ENCODE measurements at places on chromosomes 6 and 20.
A peak's percentile ranks its signal among the peaks of the same experiment; 100 is the strongest.

- no peak for DNase-seq
These were observed 143.0 kb upstream of the STXBP5 start for GRCh38 chr6:147061252-147061651.

GRCh38 chr20:23419995-23420901 is 1.0 kb downstream of the NAPB start:
- peak; percentile 15 for DNase-seq

DNA sequence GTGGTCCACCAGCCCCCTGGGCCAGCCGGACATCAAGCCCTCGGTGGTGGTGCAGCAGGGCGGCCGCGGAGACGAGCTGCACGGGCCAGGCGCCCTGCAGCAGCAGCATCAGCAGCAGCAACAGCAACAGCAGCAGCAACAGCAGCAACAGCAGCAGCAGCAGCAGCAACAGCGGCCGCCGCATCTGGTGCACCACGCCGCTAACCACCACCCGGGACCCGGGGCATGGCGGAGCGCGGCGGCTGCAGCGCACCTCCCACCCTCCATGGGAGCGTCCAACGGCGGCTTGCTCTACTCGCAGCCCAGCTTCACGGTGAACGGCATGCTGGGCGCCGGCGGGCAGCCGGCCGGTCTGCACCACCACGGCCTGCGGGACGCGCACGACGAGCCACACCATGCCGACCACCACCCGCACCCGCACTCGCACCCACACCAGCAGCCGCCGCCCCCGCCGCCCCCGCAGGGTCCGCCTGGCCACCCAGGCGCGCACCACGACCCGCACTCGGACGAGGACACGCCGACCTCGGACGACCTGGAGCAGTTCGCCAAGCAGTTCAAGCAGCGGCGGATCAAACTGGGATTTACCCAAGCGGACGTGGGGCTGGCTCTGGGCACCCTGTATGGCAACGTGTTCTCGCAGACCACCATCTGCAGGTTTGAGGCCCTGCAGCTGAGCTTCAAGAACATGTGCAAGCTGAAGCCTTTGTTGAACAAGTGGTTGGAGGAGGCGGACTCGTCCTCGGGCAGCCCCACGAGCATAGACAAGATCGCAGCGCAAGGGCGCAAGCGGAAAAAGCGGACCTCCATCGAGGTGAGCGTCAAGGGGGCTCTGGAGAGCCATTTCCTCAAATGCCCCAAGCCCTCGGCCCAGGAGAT is 1.0 kb downstream of the POU3F2 start:
- DNase-seq: no peak

GRCh38 chr6:152368751-152369624 is 268.2 kb downstream of the SYNE1 start:
- no peak for DNase-seq

DNA sequence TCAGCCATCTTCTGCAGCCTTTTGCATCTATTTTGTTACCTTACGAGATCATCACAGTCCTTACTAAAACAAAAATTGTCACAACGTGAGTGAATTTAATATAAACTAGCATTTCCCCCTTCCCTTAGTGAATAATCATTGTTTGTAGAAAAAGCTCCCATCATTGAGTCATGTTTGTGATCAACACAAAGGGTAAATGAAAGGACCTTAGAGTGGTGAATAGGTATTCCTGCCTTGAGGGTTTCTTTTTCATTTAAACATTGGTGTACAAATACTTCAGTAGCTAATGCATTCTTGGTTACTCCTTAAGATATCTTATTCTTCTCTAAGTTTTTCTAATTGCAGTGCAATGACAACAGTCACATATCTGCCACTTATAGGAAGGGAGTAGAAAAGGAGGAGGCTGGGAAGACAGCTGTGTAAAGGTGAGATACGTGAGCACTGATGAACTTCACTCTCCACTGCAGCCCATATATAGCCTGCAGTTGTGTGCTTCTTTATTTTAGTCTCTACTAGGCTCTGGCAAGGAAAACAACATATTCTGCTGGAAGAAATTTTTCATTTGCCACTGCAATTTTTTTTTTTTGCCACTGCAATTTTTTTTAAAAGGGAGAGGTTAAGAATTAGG is 27.8 kb downstream of the ADGRG6 start:
- no peak for DNase-seq

- DNase-seq: no peak
These were observed 1.4 kb downstream of the KCNB1 start for GRCh38 chr20:49481116-49481515.

DNA sequence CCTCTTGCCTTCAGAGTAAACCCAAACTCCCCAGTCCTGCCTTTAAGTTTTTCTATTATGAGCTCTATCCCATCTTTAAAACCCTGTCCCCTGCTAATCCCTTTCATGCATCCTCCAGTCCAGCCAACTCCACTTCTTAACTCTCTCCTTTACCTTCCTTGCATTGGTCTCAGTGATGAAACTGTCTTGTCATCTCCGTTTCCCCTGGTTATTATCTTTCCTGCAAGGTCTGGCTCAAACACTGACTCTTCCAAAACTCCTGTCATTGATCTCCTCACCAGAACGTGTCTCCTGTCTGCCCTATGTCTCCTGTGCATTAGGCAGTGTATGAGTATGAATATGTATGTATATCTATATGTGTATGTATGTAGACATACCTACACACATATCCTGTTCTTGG is 11.8 kb upstream of the FNDC1 start:
- DNase-seq: no peak

DNA sequence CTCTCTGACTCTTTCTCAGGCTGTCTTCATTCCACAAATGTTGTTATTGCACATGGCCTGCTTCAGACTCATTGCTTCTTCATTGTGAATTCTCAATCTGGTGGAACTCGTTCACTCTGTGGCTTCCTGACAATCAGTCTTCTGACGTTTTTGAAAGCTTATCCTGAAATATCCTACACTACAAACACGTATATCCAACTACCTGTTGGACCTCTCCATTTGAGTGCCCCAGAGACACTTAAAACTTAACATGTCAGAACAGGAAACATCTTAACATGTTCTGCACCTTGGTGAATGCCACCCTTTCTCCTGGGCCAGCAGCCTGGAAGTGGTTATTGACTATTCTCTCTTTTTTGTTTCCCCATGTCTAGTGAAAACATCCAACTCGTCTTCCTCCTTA is 50.8 kb downstream of the AIG1 start:
- no peak for DNase-seq

DNA sequence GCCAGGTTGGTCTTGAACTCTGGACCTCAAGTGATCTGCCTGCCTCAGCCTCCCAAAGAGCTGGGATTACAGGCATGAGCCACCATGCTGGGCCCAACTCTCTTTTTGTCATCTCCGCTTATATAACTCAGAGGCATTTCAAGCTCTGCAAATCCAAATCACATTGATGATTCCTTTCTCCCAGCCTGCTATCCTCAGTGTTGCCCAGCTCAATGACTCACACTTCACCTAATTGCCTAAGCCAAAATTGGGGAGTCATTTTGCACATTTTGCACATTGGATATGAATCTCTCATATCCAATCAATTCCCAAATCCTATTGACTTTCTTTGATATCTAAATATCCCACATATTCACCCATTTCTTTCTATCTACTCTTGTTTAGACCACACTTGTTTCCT is 3.9 kb downstream of the UTRN start:
- no peak for DNase-seq

GRCh38 chr6:157541618-157542413 is 160.8 kb downstream of the ZDHHC14 start:
- DNase-seq: no peak

GRCh38 chr6:137231895-137232294 is 12.7 kb upstream of the IFNGR1 start:
- DNase-seq: peak; percentile 65

DNA sequence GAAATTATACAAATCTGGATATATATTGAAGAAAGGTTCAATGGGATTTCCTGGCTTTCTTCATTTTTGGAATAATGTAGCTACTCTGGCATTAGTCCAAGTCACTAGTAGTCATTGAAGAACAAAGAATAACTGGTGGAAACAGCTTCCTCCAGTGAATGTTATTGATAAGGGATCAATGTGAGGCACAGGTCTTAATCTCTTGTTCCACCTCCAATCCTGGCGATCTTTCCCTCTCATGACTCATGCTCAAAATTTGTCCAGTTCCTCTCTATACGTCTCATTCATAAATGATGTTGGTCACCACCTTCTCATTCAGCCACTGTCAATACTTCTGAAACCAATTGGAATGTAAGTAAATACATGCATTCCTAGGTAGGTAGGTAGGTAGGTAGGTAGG is 185.0 kb upstream of the BMP2 start:
- DNase-seq: no peak

- no peak for DNase-seq
These were observed 132.4 kb downstream of the DNAH8 start for GRCh38 chr6:38847497-38847896.

DNA sequence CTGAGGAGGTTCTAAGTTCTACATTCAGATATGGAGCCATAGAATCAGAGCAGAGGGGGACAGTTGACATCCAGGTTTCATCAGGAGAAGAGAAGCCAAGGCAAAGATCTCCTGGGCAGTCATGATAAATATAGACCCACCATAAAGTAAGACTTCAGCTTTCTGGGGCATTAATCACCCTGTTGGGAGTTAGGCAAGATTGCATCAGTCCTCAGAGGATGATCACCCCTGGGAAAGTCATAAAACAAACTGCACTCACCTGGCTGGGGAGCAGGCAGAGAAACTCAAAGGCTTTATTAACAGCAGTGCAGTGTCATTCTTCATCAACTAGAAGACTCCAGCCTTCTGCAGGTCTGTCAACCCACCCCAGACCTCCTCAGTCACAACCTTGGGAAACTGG is 301.3 kb upstream of the JARID2 start:
- DNase-seq: no peak

DNA sequence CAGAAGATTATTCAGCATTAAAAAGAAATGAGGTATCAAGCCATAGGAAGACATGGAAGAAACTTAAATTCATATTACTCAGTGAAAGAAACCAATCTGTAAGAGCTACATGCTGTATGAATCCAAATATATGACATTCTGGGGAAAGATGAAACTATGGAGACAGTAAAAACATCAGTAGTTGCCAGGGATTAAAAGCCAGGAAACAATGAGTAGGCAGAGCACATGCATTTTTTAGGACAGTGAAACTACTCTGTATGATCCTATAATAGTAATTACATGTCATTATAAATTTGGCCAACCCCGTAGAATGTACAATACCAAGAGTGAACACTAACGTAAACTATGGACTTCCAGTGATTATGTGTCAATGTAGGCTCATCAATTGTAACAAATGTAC is 92.8 kb upstream of the RNF217 start:
- no peak for DNase-seq

- no peak for DNase-seq
These were observed 7.5 kb upstream of the OOEP start for GRCh38 chr6:73377225-73377624.

DNA sequence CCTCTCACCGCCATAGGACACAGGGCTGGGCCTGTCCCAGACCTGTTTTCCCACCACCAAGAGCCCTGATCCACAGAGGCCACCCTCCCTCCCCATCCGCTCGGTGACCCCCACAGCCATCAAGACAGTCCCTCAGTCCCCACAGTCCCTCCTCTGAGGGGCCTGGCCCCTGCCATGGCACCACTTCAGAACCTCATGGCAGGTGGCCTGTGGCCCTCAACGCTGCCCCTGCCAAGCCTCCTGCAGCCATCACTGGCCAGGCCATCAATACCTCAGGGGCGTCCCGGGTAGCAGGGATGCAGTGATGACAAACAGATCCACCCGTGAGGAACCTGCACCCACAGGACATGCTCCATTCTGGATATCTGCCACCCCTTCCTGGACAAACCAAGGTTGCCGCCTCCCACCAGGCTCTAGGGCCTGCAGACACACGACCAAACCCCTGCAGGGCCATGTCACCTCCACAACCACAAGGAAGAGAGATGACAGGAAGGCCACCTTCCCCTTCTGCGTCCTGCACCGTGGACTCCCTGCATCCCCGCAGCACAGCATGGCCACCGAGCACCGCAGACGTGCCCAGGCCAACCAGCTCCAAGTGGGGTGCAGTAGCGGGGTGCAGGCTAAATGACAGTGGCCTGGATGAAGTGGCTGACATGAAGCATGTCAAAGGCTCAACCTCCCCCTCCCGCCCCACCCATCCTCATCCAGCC is 14.0 kb downstream of the TAF4 start:
- DNase-seq: no peak

DNA sequence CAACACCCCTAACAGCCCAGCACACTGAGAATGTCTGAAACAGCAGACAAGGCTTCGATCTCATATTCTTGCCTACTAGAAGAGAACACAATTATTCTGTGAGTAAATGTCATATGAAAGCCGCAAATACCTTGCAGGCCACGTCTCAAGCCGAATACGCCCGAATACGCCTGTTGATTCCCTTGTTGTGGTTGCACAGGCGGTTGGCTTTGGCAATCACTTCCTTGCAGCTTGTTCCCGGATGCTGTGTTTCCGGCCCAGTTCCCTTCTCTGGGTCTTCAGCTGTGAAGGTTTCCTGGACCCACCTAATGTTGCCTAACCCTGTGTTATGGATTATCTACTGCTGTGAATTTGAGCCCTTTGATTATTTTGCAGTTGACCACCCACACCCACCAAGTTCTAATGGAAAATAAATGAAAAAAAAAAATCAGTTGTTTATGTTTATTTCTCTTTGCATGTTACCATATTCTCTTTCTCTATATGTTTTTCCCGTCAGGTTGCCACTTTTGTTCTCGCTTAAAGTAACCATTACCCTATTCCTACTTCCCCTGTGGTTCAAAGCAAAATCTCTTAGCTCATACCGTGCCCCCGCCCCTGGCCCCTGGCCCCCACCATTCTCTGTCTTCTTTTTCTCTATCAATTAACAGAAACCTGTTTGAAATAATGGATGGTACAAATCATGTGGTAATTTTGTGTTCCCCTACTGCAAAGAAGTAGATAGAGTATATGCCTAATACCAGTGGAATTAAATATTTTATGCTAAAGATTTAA is 172.4 kb downstream of the ADGB start:
- DNase-seq: peak; percentile 58

- DNase-seq: no peak
These were observed 869.9 kb downstream of the KIF16B start for GRCh38 chr20:15703171-15703911.

DNA sequence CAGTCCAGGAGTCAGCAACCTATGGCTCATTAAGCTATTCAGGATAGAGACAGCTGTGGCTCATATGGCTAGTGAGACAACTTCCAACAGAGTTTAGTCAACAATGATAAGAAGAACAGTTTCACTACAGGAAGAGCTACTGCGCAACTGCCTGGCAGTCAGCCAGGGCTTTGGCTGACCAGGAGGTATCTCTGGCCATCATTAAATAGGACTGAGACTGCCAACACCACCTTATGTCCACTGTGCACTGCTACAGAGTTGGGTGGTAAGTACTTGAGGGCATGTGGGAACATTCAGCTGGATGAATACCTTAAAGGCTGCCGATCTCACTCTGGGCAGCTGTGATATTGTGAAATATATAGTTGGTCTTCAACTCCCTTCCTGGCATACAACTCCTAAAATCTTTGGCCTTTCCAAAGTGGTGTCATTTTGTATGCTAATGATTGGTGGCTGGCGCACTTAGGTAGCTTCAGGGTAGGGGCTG is 52.2 kb upstream of the FAM83C start:
- DNase-seq: no peak
